Brain pericyte (primary cell): ENCODE measurements at places on chromosomes 4 and X.

GRCh38 chrX:5829469-5829868 lies 399.2 kb downstream of the NLGN4X start:
- DNase-seq = no peak

DNA sequence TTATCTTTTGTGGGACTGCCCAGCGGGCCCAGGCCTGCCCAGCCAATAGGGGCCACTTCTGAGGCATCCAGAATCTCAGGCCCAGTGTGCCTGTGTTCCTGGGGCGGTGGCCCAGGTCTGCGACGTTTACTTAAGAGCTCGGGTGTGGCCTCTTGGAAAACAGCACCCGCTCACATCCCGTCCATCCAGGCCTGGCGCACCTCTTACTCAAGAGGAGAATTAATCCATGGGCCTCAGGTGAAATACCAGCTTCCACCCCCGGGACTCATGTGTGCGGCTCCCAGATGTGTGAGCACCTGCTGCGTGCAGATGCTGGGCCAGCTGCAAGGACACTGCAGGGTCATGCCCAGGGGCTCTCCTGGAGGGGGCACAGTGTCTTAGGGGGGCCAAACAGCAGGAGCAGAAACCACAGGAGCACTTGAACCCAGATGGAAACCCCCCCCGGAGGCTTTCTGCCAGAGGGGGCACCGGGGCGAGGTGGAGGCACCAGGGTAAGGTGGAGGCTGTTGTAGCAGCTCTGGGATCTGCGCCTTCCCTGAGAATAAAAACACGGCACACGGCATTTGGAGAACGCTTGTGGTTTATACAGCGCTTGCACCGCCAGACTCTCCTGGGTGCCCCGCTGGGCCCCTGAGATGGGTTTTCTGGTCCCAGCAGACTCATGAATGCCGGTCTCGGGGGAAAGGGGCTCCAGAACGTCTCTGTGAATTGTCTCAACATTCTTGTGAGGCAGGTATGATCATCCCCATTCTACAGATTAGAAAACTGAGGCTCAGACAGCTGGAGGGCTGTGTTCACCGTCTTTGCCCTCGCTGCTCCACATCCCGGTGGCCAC lies 2.8 kb downstream of the PSAPL1 start:
- no peak for DNase-seq

GRCh38 chr4:141126769-141127168 lies 6.5 kb downstream of the RNF150 start:
- no peak for DNase-seq

DNA sequence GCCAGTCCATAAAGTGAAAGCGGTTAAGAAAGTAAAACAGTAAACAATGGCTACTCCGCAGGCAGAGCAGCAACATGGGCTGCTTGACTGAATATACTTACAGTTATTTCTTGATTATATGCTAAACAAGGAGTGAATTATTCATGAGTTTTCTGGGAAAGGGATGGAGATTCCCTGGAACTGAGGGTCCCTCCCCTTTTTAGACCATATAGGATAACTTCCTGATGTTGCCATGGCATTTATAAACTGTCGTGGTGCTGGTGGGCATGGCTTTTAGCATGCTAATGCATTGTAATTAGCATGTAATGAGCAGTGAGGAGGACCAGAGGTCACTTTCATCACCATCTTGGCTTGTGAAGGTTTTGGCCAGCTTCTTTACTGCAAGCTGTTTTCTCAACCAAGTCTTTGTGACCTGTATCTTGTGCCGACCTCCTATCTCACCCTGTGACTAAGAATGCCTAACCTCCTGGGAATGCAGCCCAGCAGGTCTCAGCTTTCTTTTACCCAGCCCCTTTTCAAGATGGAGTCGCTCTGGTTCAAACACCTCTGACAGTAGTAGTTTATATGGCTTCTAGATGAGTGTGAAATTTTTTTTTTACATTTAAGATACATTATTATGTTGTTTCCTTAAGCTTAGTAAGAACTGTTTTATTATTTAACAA lies 514.8 kb upstream of the TENM3 start:
- no peak for DNase-seq

DNA sequence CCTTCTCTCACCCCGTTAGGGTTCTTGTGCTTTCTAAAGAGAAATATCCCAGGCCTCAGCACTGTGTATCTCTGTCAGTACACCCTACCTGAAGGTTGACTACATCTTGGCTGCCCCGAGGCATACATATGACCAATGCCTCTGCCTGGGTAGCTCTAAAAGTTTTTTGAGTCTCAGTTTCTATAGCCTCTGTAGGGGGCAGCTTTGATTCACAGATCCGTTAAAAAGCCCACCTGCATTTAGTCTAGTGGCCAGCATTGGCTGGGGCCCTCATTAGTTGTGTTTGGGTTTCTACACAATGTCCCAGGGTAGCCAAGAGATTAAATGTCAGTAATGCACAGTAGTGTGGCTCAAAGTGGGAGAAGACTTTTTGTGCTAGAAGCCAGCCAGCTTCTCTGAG lies 151.1 kb downstream of the CFAP299 start:
- DNase-seq = no peak

GRCh38 chr4:186749611-186750281 lies 26.1 kb upstream of the FAT1 start:
- no peak for DNase-seq

DNA sequence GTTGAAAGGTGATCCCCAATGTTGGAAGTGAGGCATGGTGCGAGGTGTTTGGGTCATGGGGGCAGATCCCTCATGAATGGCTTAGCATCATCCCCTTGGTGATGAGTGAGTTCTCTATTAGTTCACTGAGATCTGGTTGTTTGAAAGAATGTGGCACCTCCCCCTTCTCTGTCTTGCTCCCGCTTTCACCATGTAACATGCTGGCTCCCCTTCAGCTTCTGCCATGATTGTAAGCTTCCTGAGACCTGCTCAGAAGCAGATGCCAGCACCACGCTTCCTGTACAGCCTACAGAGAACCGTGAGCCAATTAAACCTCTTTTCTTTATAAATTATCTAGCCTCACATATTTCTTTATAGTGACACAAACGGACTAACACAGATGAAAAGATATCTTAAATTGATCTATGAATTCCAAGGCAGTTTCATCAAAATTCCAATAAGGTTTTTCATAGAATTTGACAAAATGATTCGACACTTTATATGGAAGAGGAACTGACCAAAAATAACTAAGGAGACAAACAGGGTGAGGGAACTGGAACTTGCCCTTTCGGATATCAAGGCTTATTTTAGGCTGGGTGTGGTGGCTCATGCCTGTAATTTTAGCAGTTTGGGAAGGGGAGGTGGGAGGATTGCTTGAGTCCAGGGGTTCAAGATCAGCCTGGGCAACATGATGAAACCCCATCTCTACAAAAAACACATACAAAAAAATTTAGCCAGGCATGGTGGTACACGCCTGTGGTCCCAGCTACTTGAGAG lies 56.9 kb upstream of the OGT start:
- DNase-seq = no peak

- DNase-seq = no peak
Measured at GRCh38 chrX:146448791-146449190, 360.8 kb upstream of the CXorf51B start.

DNA sequence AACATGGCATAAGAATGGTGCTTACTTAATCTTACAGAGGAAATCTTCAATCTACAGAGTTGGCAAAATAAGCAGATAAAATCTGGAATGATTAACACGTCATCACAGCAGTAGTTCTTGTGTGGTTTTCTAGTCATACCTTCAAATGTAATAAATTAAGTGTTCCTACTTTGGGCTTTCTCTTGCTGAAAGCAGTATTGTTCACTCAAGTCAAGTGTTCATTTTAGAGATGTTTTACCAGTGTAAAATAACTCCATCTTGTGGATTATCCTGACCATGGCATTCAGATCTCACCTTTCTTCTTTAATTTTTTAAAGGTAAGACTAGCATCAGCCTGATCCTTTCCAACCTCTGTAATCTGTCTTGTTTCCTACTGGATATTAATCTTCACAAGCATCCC lies 72.9 kb downstream of the ADAMTS3 start:
- DNase-seq = no peak

DNA sequence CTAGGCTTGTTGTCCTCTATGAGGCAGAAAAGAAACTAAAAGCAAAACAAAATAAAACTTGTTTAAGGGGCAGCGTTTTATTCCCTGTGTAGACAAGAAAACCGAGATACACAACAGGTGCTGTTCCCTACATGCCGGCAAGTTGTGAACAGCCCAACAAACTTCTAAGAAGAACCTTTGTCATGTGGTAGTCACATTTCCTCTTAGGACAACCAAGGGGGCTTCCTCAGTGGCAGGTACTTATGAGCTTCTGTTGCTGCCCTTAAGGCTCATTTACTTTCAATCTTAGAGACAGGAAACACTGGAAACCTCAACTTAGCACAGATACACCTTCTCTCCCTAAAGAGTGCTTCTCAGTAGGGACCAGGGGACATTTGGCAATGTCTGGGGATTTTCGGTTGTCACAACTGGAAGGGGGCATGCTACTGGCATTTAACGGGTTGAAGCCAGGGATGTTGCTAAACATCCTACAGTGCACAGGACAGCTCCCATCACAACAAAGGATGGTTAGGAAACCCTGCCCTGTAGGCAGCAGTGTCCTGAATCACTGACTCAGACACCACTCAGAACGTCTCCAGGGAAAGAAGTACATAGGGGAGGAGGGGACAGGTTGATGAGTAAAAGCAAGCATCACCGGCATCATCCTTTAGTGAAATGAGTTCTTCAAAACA lies 111.0 kb downstream of the ASB9 start:
- no peak for DNase-seq

DNA sequence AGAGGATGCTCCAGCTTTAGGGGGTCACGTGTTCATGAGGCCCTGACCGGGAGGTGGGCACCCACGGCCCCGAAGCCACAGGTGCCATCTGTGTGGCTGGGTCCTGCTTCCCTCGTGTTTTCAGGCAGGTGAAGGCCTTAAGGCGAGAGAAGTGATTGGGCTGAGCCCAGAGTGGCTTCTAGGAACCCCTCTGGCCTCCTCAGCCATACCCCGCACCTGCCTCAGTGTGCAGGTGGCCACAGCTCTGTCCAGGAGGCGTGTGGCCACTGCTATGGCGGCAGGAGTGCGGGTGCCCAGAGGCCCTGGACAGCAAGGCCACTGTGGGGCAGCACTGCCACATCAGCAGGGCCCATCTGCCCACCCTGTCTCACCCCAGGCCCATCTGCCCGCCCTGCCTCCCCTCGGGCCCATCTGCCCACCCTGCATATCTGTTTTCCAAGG lies 25.0 kb downstream of the NKX1-1 start:
- DNase-seq = no peak

- DNase-seq = no peak
Measured at GRCh38 chrX:148385471-148385870, 114.9 kb upstream of the AFF2 start.

- DNase-seq = no peak
Measured at GRCh38 chrX:42536286-42536685, 241.7 kb downstream of the PPP1R2C start.

DNA sequence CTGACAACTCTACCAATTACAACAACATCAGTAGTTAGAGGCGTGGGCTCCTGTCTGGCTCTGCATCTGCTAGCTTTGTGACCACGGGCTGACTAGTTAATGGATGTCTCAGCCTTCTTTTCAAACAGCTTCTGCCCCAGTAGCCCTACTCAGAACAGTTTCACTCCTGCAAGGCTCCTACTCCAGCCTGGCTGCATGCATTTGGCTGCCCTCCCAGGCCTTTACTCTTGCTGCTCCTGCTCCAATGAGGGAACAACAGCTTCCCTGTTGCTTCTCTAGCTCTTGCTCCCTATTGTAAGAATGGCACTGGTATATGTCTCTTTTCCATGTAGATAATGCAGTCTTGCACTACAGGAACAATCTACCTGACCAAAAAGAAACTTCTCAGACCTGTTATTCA lies 93.3 kb downstream of the TTC29 start:
- no peak for DNase-seq

GRCh38 chrX:150225756-150226155 lies 137.4 kb upstream of the MAMLD1 start:
- no peak for DNase-seq

DNA sequence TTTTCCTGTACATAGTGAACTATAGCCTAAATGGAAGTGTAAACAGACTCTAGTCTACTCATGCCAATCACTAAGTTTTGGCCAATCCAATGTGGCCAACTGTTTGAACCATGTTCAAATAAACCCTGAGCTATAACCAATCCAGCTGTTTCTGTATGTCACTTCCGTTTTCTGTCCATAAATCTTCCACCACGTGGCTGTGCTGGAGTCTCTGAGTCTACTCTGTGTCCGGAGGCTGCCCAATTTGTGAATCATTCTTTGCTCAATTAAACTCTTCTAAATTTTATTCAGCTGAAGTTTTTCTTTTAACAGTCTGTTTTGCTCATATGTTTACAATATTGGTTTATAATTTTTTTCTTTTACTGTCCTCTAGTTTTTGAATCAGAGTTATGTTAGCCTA lies 112.3 kb upstream of the BANK1 start:
- no peak for DNase-seq

GRCh38 chr4:164926301-164926700 lies 49.3 kb downstream of the APELA start:
- no peak for DNase-seq

DNA sequence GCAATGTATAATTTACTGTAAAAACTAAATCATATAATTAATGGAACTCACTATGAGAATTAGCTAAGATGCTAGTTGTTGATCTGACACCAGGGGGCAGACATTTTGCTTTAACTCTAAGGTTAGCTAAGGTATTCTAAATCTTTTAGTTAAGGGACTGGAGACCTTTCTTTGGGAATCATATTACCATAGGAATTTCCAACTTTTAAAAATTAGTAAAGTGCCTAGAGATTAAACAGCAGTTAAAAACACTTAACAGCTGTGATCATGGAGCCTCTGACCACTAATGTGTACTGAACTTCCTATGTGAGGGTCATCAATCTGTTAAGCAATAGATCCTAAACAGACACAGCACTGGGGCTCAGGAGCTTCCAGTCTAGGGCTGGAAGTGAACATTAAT lies 226.6 kb downstream of the NSUN7 start:
- DNase-seq = no peak

DNA sequence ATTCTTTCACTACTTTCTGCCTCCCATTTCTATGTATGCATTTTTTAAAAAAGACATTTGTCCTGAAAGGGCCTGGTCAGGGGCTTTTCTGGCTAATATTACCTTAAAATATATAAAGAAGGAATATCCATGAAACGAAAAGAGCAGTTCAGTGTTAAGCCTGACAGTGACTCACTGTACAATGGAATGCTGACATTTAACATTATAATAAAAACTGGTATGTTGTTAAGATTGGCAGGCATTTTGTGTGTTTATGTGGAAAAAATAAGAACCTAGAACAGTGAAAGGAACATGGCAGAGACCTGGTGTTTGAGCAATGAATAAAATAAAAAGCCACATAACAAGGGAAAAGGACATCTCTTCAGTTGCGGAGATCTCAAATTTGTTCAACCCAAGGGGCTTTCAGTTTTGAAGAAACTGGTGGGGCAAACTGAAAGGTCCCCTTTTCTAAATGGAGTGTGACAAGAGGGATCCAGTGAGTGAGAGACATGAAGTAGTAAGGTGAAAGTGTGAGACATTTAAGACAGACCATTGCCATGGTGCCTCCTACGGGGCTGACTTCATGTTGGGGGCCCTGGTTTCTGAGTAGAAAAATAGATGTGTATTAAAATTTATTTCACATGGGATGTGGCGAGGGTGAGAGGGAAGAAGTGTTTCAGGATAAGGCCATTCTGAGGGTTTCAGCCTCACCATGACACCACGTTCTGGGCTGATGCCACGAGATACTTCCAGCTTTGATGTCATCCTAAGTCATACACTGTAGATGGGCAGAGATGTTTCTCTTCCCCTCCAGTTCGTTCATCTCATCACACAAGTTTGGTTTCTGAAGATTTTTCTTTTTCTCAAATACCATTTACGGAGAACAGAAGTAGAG lies 324.9 kb downstream of the PPP3CA start:
- DNase-seq = no peak

- no peak for DNase-seq
Measured at GRCh38 chr4:42123071-42123644, 29.3 kb downstream of the BEND4 start.
